ENCODE measurements at places on chromosomes 1 and 21.

- DNase-seq: no peak
Observed at GRCh38 chr1:207944571-207944970, 33.6 kb upstream of the CD34 start.

DNA sequence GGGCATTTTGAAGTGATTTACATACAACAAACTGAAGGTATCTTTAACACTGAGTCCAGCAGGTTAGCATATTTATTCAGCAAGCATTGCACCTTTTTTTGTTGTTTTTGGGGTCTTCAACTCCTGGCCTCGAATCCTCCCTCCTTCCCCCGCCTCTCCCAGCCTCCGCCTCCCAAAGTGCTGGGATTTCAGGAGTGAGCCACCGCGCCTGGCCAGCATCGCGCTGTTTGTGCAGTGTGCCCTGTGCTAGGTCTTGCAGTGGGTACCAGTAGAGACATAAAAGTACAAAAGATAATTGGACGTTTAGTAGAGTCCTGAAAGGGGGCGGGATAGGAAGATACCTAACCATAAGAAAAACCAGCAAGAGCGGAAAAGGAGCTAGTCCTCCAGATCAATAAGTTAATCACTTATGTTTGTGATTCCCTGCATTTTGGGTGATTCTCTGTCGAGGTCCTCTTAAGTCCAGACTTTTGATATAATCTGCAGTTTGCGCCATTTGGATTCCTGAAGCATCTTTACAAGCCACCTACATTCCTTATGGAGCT, 111.8 kb downstream of the OSBPL9 start:
- DNase-seq: no peak

DNA sequence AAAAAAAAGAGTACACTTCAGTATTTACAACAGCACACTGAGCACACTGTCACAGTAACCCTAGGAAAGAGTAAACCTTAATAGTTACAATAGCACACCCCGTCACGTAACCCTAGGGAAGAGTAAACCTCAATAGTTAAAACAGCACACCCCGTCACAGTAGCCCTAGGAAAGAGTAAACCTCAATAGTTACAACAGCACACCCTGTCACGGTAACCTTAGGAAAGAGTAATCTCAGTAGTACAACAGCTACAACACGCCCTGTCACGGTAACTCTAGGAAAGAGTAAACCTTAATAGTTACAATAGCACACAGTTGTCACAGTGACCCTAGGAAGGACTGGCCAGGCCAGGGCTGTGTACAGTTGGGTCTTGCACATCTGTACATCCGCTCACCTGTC, 3.0 kb downstream of the CDK11A start:
- no peak for DNase-seq

DNA sequence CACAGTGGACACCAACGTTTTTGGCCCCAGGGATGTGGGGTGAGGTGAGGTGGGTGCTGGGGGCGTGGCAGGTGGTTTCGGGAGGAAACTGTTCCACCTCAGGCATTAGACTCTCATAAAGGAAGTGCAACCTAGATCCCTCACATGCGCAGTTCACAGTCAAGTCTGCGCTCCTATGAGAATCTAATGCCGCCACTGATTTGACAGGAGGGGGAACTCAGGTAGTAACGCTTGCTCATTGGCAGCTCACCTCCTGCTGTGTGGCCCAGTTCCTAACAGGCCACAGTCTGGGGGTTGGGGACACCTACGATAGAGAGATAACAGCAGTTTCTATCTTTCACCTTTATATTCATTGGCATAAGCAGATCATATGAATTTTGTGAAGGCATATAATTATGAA, 347.1 kb downstream of the VAV3 start:
- no peak for DNase-seq

All from bone marrow (tissue), 2 donors.